ENCODE measurements at places on chromosomes 7 and 10.

DNA sequence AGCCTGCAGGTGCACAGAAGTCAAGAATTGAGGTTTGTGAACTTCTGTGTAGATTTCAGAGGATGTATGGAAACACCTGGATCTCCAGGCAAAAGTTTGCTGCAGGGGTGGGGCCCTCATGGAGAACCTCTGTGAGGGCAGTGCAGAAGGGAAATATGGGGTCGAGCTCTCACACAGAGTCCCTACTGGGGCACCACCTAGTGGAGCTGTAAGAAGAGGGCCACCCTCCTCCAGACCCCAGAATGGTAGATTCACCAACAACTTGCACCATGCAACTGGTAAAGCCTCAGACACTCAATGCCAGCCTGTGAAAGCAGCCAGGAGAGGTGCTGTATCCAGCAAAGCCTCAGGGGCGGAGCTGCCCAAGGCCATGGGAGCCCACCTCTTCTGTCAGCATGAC lies 205.8 kb downstream of the CCSER2 start:
- no peak for DNase-seq

- DNase-seq = no peak
Observed at GRCh38 chr10:52283174-52283573, 30.9 kb upstream of the DKK1 start.

- no peak for DNase-seq
Observed at GRCh38 chr10:8576281-8576680, 521.8 kb downstream of the GATA3 start.

DNA sequence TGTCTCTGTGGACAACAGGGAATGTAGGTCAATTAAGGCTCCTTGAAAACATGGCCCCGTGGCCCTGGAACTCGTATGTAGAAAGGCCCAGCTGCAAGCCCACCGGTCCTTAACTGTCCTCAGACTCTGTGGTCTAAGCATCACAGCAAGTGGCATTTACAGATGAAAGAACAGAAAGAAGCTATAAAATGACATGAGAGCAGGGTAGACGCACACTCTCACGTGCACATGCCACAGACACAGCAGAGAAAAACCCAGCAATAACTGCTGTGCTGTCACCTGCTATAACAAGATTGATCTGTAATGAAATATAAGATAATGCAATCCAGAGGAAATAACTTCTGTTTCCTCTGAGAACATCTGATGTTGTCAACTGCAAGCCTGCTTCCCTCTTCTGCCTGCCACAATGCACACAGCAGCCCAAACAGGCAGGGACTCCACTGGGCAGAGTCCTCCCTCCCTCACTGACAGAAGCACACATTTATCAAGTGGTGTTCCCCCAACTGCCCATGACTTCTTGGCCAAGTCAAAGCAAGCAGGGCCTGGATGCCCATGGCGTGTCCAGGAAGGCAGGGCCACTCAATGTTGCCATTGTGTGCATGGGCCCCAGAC lies 63.9 kb downstream of the GFRA1 start:
- DNase-seq = no peak

- DNase-seq = no peak
Observed at GRCh38 chr7:14842523-14842922, 60.0 kb downstream of the DGKB start.

- DNase-seq = no peak
Observed at GRCh38 chr7:111931958-111932357, 274.2 kb downstream of the DOCK4 start.
